Non-pigmented ciliary epithelial cell (primary cell): ENCODE measurements at places on chromosomes 7 and 10.

- no peak for DNase-seq
Observed at GRCh38 chr10:88411772-88412349, 171.3 kb downstream of the RNLS start.

DNA sequence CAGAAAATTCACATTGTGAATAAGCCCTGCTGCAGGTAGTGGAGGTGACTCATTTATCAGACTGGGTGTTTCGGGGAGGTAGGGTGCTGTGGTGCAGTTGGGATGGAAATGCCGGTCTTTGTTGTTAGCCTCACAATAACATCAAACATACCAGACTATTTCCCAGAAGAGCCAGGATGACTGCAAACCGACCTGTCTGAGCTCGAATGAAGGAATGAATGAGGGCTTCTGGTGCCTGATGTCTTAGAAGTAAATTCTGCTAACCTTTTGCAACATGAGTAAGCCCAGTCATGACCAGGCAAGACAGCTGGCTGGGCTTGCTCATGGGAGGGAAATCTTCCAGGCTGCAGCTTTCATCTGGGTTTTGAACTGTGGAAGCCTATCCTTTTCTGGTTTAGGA, 2.4 kb upstream of the VDAC2 start:
- no peak for DNase-seq

DNA sequence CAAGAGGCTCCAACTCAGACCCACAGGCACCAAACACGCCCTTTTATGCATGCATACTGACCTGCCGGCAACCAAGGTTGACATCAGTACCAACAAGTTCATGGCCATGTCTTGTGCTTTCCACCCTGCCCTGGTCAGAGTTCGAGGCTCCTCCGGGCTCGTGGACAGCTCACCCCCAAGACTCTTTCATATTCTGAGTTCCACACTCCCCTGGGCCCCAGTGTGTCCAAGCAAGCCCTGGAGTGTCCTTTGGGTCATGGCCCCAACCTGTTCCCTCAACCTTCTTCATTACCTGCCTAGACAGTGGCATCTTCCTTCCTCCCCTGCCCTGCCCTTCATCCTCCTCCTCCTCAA, 40.5 kb downstream of the HIF1AN start:
- no peak for DNase-seq

- DNase-seq: no peak
Observed at GRCh38 chr10:97788552-97789442, 17.0 kb upstream of the SFRP5 start.

- DNase-seq: no peak
Observed at GRCh38 chr10:13719425-13719824, 132.7 kb downstream of the PRPF18 start.

GRCh38 chr10:8438603-8439002, 384.1 kb downstream of the GATA3 start:
- DNase-seq: no peak

DNA sequence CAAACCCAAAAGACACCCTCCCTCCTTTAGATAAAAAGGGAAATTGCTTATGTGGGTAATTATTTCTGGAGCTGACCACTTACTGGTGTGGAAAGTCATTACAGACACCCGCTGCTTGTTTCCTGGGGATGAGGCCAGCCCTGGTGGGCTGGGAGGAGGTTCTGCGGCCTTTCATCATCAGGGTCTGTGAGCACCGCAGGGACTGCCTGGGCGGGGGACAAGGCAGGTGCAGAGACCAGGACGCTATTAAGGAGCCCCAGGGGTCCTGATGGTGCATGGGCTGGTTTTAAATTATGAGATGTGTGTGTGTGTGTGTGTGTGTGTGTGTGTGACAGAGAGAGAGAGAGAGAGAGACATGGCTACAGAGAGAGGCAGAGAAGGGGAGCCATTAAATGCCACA, 171.2 kb downstream of the DNAJB6 start:
- DNase-seq: no peak

DNA sequence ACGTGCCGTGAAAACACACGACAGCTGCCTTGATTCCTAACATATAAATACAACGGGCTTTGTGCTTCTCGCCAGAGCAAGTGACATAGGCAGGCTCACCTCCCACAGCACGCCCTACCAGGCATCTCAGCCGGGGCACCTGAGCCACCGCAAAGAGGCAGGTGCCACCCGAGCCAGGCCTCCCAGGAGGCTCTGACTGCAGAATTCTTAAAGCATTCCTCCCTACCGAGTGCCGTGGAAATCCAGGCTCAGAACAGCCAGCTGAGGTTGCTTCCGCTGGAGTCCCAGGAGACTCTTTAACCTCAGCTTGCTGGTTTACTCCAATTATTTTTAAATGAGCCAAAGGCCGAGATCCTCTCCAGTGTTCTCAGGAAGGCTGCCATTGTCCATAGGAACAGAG, 206.5 kb downstream of the USP6NL start:
- DNase-seq: no peak

DNA sequence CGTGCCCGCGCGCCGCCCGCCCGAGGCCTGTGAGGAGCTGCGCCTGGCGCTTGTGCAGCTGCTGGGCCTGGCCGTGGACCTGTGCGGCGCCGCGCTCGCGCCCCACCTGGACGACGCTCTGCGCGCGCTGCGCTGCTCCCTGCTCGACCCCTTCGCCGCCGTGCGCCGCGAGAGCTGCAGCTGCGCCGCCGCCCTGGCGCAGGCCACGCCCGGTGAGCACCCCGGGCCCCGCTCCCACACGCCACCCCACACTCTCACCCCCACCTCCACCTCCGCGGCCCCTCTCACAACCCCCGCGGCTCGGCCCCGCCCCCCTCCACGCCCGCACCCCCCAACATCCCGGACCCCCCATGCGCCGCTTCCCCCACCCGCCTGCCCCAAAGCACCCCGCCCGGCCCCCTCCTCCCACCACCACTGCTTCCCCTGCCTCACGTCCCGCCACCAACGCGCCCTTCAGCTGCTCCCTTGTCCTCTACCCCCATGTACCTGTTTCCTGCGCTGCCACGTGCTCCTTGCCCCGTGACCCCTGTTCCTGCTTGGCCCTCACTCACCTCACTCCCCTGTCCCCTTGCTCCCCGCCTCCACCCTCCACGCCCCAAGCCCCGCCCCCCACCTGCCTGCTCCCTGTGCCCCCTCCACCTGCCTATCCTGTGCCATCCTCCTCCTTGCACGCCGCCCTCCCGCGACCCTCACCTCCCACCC, at the start of gene PRKAR1B:
PRKAR1B (minus strand) TSS at position 178 of the 702 bp plus-strand sequence. CDS start 15,776 bp downstream, outside the sequence.
- no peak for DNase-seq

- peak; percentile 54 for DNase-seq
Observed at GRCh38 chr10:45470098-45471012, 96.3 kb downstream of the ALOX5 start.

DNA sequence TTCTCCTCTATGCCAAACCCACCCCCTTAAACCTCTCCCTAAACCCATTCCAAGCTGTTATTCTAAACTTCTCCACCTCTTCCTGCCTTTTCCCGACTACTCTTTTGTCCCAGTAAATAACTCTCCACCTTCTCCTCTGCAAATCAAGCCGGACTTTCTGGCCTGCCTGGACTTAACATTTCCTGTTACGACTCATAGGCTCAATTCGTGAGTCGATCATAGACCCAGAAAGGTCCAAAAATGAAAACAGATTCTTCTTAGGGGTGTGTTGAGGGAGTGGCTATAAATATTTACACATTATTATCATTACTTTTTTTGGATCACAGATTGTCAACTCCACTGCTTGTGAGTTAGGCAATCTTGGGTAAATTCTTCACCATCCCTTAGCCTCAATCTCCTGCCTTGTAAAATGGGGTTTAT, 59.0 kb upstream of the HABP2 start:
- DNase-seq: no peak

DNA sequence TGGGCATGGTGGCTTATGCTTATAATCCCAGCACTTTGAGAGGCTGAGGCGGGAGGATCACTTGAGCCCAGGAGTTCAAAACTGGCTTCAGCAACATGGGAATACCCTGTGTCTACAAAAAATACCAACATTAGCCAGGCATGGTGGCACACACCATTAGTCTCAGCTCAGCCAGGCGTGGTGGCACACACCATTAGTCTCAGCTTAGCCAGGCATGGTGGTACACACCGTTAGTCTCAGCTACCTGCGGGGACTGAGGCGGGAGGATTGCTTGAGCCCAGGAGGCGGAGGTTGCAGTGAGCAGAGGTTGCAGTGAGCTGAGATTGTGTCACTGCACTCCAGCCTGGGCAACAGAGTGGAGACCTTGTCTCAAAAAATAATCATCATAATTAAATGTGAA, 9.0 kb downstream of the LRRC27 start:
- DNase-seq: no peak

- DNase-seq: no peak
Observed at GRCh38 chr10:31583293-31583692, 264.3 kb downstream of the ZEB1 start.

DNA sequence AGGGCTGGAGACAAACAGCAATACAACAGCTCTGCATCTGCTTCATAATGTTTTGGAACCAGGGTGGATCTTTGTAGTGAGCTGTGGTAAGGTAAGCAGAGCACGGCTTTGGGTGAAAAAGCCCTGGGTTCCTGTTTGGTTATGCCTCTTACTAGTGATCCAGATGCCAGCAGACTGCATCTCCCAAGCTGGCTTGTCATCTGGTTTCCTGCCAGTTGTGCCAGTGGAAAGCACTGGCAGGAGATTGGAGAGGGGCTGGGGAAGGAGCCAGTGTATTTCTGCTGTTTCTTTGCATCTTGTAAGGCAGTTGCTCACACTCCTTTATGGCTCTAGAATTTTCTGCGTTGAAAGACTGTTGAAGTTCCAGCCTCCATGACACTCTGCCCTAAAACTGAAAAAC, 137.6 kb downstream of the TSPAN12 start:
- DNase-seq: no peak

DNA sequence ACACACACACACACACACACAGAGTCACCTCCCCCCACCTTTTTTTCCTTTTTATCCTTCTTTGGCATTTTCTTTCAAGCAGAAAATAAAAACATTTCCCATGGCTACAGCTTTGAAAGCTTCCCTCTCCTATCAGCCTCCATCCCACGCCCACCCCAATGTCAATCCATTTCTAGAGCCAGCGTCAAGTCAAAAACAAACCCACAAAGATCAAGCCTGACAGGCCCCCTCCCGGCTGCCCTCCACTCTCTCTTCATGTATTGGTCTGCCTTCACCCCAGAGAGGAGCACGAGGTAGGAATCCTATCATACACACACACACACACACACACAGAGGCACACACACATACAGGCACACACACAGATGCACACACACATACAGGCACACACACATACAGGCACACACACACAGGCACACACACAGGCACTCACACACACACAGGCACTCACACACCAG, 8.0 kb upstream of the TNRC18 start:
- DNase-seq: no peak

GRCh38 chr10:76444034-76444800, 1012.8 kb downstream of the LRMDA start:
- DNase-seq: no peak

DNA sequence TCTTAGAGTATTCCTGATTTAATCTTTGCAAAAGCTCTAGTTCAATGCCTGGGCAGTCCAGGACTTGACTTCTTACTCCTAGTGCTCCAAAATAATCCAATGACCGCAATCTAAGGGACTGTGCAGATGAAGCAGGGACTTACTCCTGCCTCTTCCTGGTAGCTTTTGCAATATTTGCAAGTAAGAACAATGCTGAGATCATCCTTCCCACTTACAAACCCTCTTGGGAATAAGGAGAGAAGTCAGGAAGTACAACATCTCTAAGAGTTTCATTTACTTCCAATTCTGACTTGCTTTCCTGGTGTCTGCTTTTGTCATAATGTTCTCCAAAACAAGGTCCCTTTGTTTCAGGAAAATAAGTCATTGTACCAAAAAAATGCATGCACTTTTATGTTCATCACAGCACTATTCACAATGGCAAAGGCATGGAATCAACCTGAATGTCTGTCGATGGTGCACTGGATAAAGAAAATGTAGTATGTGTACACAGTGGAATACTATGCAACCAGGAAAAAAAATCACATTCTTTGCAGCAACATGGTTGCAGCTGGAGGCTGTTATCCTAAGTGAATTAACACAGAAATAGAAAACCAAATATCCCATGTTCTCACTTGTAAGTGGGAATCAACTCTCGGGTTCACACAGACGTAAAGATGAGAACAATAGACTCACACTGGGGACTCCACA, 7.1 kb upstream of the KCNMA1 start:
- no peak for DNase-seq

- DNase-seq: no peak
Observed at GRCh38 chr7:45893996-45894664, 5.8 kb downstream of the IGFBP1 start.

DNA sequence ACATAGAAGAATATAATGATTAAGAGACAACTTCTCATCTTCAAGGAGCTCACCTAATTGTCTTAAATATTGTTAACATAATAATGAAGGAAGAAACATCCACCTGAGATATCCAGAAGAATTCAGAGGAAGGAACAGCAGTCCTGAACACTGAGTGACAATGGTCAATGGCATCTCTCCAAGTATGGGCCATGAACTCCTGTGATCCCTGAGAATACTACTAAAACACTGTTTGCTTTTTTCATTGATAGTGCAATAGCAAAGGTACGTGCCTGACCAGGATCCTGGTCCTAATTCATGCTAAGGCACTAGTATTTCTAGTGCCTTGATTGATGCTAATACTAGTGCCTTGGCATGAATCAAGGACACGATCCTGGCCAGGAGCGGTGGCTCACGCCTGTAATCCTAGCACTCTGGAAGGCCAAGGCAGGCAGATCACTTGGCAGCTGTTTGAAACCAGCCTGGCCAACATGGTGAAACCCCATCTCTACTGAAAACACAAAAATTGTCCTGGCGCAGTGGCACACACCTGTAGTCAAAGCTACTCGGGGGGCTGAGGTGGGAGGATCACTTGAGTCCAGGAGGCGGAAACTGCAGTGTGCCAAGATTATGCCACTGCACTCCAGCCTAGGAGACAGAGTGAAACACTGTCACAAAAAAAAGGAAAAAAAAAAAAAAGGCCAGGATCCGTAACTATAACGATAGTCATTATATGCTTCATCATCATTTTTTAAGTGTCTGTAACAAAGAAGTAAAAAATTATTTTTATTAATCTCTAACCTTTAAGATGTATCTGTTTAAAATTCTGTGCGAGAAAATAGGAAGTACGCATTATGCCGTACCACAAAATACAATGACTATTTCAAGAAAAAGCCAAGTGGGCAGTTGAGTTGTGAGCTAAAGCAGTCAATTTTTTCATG, 49.1 kb downstream of the SRPK2 start:
- DNase-seq: no peak
